ENCODE measurements at places on chromosomes 5 and 9. TPM values are rescaled to one million over a fixed set of nuclear protein-coding genes. Genes with fewer than 3 reads are reported as not detected.

DNA sequence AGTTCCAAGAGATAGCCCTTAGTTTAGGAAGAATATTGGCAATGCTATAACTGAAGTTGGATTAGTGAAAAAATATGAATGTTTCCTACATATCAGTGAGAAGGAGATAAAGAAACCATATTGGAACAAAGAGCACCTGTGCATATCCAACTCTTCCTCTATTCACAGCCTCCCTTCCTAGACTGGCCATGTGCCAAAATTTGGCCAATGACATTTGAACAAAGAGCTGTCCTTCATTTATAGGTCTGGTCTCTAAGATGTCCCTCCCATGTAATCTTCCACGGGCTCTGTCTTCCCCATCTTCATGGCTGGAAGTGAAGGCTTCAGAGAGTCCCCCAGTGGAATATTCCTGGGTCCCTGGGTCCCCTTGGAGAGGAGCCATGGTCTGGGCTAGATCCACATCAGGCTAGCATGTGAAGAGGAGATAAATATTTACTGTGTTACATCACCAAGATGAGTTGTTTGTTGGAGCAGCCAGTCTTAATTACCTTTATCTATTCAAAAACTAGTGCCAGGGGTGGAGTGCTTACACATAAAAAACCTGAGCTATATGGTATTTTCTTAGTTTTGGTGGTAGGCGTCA is 190.0 kb upstream of the S1PR3 start:
- DNase-seq, result no peak

Gene FOXD4L5
- total RNA-seq, result not detected

Gene UNC5A
- total RNA-seq, result 0.50 TPM

Gene LOX
- total RNA-seq, result 25.2 TPM

Gene PCDH12
- total RNA-seq, result 10.0 TPM

GRCh38 chr5:153919161-153919560 is 119.5 kb downstream of the FAM114A2 start:
- DNase-seq, result no peak

Gene PTAR1
- 31.1 TPM for total RNA-seq

DNA sequence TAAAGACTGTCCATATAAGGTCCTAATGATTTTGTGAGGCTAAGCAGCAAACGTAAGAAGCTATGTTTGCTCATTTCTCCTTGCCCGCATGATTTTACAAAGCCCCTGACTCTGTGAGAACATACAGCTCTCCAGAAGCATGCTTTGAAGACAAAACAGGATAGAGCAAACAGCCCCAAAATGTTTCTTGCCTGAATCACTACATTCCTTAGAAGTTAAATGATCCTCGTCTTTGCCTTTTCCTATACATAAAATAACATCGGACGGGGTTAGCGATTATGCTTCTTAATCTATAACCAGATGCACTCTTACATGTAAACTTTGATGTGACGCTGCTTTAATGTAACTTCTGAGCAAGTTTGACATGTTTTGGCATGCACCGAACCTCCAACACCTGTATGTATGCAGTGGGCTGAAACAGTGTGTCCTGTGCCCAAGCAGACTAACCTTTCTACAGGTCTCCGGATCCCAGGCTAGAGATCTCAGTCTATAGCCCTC is 353.7 kb downstream of the CETN3 start:
- no peak for DNase-seq

Gene C5orf46
- 2.7 TPM for total RNA-seq

Gene CCL19
- 13.4 TPM for total RNA-seq

GRCh38 chr5:138611678-138612218 is 36.5 kb upstream of the HSPA9 start:
- DNase-seq, result no peak

GRCh38 chr5:124980163-124980941 is 233.9 kb upstream of the ZNF608 start:
- no peak for DNase-seq

Gene ADAMTSL1
- 2.5 TPM for total RNA-seq

Measured in left cardiac atrium (tissue), 4 donors.